ENCODE measurements at places on chromosomes 3 and 15.

GRCh38 chr15:33746203-33746602, 222.1 kb upstream of the CHRM5 start:
- DNase-seq = no peak

- DNase-seq = no peak
Measured at GRCh38 chr3:77247061-77247460, 207.2 kb downstream of the ROBO2 start.

- DNase-seq = no peak
Measured at GRCh38 chr3:74331711-74332110, 282.7 kb downstream of the CNTN3 start.

- DNase-seq = no peak
Measured at GRCh38 chr3:181454451-181455027, 257.2 kb upstream of the SOX2 start.

- DNase-seq = no peak
Measured at GRCh38 chr3:31873254-31873820, 107.7 kb downstream of the OSBPL10 start.

- DNase-seq = no peak
Measured at GRCh38 chr3:14861031-14861430, 42.3 kb downstream of the FGD5 start.
